Heart left ventricle (tissue), 16 donors: ENCODE measurements at places on chromosomes 5 and 9.

DNA sequence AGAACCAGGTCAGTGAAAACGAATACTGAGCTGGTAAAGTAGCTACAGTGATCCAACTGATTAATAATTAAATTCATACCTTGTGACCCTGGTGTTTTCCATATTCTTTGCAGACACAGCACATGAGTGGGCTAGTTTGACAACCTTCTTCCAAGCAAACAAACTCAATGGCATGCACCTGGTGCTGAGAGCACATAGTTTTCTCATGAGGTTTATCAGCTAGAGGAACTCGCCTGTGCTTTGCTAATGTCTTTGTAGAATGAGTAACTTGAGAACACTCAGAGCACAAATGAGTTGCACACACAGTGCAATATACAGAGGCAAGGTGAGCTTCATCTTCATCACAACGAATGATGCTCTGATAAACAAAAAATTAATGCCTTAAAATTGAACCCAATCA is 12.6 kb downstream of the TRIM23 start:
- H3K4me3 ChIP-seq = no peak overlapping the region
- H3K36me3 ChIP-seq = peaks cover 31% of the 10 kb centered on the region
- no peak for DNase-seq
- H3K27me3 ChIP-seq = no peaks in the 10 kb centered on the region
- H3K27ac ChIP-seq = no peak overlapping the region

- H3K4me1 ChIP-seq = no peaks in the 10 kb centered on the region
- no peak overlapping the region for H3K27ac ChIP-seq
- no peak for DNase-seq
- H3K27me3 ChIP-seq = no peaks in the 10 kb centered on the region
- no peak overlapping the region for H3K4me3 ChIP-seq
- H3K36me3 ChIP-seq = no peaks in the 10 kb centered on the region
Measured at GRCh38 chr9:2299843-2300205, 284.7 kb downstream of the SMARCA2 start.

GRCh38 chr9:123643518-123643917 is 286.4 kb downstream of the DENND1A start:
- H3K4me1 ChIP-seq = peaks cover 16% of the 10 kb centered on the region
- no peak overlapping the region for H3K4me3 ChIP-seq
- no peaks in the 10 kb centered on the region for H3K36me3 ChIP-seq
- no peak for DNase-seq
- no peak overlapping the region for H3K27ac ChIP-seq

- H3K4me3 ChIP-seq = peak overlapping the region; percentile 94
- no peaks in the 10 kb centered on the region for H3K4me1 ChIP-seq
Measured at GRCh38 chr9:107281922-107282667, 984 bp upstream of the RAD23B start.

GRCh38 chr9:89657765-89658164 is 53.0 kb downstream of the GADD45G start:
- H3K27me3 ChIP-seq = no peaks in the 10 kb centered on the region
- DNase-seq = no peak
- H3K36me3 ChIP-seq = no peaks in the 10 kb centered on the region
- no peak overlapping the region for H3K4me3 ChIP-seq
- peaks cover 13% of the 10 kb centered on the region for H3K4me1 ChIP-seq
- H3K27ac ChIP-seq = no peak overlapping the region

- DNase-seq = no peak
- H3K36me3 ChIP-seq = peaks cover 15% of the 10 kb centered on the region
- peak overlapping the region; percentile 95 for H3K4me3 ChIP-seq
- H3K27ac ChIP-seq = peak overlapping the region; percentile 91
Measured at GRCh38 chr9:130054325-130054786, 650 bp downstream of the GPR107 start.

- H3K27ac ChIP-seq = no peak overlapping the region
- H3K4me1 ChIP-seq = no peaks in the 10 kb centered on the region
- no peaks in the 10 kb centered on the region for H3K36me3 ChIP-seq
- DNase-seq = no peak
Measured at GRCh38 chr9:26261503-26262330, 583.5 kb upstream of the TUSC1 start.
